ENCODE measurements at places on chromosomes 16 and 17.
A peak's percentile ranks its signal among the peaks of the same experiment; 100 is the strongest.

DNA sequence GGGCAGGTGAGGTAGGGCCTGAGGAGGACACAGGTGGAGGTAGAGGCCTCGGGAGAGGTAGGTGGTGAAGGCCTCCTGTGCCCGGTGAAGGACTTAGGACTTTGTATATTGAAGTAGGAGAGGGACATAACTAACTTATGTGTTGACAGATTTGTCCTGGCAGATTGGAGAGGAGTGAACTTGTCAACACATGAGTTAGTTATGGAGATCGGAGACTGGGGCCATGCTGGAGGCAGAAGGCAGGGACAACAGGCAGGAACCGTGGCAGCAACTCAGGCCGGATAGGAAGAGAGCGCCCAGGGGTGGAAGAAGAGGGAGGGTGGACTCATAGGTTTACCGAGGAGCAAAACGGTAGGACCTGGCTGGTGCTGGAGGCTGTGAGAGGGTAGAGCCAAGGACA, 18.4 kb downstream of the GLP2R start:
- DNase-seq, result no peak

DNA sequence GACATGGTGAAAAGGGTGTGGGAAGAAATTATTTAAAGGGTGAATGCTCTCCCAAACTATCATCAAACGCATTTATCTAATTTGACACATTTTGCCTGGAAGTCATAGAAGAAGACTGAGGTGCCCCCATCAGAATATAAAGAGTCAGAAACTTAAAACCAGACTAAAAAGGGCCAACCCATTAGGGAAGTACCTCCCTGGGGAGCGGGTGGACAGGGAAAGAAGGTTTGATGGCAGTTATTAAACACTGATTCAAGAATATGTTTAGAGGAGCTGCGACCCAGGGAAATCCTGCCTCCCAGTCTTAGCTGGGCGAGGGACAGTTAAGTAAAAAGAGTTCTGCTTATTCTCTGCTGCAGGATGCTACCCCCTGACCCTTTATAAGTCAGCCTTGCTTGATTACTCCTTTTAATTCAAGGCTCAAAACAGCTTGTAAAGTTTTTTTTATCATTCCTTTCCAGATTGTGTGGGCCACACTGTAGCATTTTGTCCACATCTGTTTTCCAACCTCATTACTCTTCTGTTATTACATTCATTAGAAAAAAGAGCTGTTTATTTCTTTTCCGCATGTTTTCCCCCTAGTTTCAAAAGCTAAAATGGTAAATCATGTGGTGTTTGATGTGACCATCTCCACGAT, 138.5 kb upstream of the TBX2 start:
- no peak for DNase-seq

DNA sequence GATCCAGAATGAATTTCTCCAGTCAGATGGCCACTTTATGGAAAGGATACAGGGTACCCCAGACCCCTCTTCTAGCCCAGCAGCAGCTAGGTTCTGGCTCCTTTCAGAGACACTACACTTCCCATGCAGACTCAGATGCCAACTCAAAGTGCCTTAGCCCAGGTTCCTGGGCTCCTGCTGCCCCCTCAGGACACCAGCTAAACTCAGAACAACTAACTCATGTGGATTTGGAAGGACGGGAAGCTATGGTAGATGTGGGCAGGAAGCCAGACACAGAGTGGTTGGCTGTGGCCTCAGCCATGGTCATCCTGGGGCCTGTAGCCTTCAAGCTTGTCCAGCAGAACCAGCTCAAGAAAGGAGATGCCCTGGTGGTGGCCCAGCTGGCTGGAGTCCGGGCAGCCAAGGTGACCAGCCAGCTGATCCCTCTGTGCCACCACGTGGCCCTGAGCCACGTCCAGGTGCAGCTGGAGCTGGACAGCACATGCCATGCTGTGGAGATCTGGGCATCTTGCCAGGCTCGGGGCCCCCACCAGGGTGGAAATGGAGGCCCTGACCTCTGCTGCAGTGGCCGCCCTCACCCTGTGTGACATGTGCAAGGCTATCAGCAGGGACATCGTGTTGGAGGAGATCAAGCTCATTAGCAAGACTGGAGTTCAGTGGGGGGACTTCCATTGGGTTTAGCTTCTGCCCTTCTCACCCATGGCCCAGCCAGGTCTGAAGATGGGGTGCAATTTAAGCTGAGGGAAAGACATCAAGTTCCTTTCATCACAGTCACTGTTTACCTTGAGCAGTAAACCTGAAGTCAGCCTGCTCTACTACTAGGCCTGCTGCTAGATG, 111.8 kb downstream of the N4BP1 start:
- DNase-seq, result no peak

DNA sequence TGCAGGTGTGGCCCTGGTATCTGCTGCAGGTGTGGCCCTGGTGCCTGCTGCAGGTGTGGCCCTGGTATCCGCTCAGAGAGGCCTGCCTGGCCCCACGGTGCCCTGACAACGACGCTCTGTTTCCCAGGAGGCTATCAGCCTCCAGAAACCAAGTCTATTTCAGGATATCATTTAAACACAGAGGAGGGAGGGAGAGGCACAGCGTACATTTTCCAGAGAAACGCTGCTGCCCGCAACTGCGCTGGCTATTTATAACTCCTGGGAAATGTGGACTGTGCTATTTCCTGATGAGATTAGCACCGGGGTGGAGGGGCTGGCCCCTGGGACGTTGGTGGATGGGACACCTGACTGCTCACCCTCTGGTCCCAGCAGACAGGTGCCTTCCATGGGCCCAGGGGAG, 22.5 kb downstream of the TIMM22 start:
- no peak for DNase-seq

GRCh38 chr17:68640242-68640989, 39.2 kb upstream of the FAM20A start:
- DNase-seq, result no peak

GRCh38 chr17:77404812-77405581, 264.2 kb downstream of the SEC14L1 start:
- DNase-seq, result peak; percentile 42

DNA sequence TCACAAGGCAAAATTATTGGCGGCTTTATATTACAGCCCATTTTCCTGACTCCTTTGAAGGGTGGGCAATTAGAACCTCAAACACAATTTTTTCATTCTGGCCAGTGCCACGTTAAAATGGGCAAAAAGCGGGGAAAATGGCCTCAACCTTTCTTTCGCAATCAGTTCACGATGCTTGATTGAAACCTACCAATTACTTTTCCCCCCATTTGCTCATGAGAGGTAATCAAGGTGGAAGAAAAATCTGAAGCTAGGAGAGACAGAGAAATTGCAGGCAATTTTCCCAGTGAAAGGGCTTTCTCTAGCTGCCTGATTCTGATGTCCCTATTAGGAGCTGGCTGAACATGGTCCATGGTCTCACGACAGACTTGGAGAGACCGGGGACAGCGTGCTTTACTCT, 215.1 kb downstream of the SLC39A11 start:
- DNase-seq, result no peak

- peak; percentile 40 for DNase-seq
These were observed 10.5 kb upstream of the ITGAD start for GRCh38 chr16:31382485-31383161.

DNA sequence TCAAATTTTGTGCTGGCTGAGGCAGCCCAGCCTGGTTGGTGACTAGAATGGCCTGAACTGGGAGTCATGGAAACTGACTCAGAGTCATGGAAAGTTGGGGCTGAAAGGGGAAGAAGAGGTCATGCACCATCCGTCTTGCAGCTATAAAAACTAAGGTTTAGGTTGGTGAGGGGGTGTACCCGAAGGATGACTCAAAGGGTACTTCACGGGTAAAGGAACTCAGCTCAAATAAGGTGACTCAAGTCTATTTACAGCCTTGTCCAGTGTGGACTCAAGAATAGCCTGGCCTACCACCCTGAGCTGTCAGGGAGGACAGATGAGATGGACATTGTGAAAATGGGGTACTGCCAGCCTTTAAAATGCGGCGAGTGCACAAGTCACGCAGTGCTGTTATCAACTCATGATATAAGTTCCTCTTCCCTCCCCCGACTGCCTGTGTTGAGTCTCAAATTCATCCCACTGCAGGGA, 18.6 kb downstream of the CD300LB start:
- no peak for DNase-seq

- no peak for DNase-seq
These were observed 43.7 kb downstream of the CMTM4 start for GRCh38 chr16:66652661-66653360.

- no peak for DNase-seq
These were observed 38.7 kb upstream of the DHX8 start for GRCh38 chr17:43445009-43445589.

GRCh38 chr17:45332989-45333701, 16.3 kb upstream of the MAP3K14 start:
- DNase-seq, result no peak

DNA sequence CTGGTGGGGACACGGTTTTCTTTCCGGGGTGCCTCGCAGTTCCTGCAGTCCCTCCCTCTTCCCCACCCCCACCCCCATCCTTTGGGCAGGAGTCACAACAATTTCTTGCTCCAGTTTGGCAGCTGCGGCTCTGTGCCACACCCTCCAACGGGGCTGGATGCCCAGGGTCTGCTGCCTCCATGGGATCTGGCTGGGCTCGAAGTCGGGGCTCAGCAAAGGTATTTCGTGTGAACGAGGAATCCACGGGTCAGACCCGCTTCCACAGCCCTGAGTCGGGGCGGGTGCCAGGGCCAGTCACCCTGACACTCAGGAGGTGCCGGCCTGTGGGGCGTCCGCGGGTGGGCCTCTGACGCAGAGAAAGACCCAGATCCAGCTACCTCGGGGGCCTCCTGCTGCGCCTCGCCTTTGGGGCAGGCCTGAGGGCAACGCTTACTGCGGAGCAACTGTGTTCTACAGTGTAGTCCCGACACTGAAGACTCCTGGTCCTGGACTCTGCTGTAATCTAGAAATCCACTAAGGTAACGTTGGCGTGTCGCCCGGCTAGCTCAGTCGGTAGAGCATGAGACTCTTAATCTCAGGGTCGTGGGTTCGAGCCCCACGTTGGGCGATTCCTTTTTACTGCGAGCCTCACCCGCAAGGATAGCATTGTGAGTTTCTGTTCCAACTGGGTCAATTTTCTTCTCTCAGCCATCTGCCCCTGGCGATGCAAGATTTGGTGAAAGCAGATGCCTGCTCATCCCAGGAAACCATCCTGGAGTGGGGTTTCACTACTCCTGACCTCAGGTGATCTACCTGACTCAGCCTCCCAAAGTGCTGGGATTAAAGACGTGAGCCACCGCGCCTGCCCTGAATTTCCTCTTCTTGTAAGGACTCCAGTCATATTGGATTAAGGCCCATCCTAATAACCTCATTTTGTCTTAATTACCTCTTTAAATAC, 12.6 kb upstream of the OR1F1 start:
- no peak for DNase-seq

- no peak for DNase-seq
These were observed 169.3 kb downstream of the RBFOX3 start for GRCh38 chr17:79441356-79442160.

DNA sequence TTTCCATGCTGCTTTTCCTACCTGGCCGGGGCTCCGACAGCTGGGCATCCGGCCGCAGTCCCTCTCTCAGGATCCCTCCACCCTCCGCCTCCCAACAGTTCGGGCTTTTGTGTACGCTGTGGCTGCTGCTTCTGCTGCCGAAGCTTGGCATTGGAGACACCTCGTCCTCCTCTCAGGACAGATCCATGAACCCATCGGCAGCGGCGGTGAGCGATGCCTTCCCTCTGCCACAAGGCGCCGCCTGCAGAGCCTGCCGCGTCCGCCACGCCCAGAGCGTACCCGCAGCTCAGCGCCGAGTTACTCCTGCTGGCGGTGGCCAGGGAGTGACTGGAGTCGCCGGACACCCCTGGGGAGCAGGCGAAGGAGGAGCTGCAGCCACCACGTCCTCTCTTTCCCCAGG, 2032.8 kb downstream of the TP53TG3F start:
- no peak for DNase-seq

DNA sequence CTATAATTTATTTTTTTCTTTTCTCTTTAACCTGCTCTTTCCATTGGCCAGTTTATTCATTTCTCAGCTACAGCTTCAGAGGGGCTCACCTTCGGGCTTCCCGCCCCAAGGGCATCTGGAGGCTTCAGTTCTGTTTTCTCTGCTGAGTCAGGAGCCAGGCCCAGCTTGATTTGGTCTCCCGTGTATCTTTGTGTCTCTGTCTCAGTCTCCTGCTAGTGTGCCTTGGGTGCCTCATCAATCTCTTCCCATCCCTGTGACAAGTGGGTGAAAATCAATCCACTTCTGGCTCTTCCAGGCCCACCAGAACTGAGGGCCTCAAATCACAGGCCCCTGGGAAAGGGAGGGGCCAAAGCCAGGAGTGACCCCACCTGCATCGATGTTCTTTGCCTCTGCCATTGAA, 72.1 kb downstream of the CCDC182 start:
- no peak for DNase-seq

DNA sequence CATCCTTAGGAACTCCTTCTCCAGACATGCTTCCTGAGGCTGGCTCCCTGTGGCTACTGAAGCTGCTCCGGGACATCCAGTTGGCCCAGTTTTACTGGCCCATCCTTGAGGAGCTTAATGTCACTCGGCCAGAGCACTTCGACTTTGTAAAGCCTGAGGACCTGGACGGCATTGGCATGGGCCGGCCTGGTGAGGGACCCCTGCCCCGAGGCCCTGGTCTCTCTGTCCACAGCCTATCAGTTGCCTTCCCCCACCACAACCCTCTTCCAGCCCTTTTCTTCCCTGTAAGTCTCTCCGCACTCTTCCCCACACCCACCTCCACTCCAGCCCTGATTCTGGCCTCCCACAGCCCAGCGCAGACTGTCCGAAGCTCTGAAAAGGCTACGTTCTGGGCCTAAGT, 2.0 kb downstream of the TNK1 start:
- DNase-seq, result no peak

DNA sequence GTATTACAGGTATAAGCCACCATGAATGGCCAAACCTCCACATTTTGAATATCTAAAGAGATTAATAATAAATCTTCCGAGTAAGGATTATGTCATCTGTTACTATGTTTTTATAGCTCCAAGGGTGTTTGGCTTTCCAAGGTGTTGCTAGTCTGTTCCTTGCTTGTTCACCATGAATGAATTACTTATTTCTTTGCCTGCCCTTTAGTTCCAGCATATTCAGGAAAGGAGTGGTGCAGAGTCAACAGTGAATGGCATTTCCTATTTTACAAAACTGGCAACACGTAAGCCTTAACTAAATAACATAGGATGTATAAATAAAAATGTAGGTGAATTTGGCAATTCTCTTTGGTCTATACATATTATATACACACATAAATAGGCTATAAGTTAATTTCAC, 70.3 kb downstream of the MYO1D start:
- no peak for DNase-seq

- DNase-seq, result no peak
These were observed 211.9 kb downstream of the KATNIP start for GRCh38 chr16:27761816-27762215.

GRCh38 chr17:59723607-59724006, 16.2 kb downstream of the VMP1 start:
- no peak for DNase-seq

GRCh38 chr17:80313160-80313829, 52.6 kb downstream of the RNF213 start:
- DNase-seq, result no peak

GRCh38 chr17:69725146-69725545, 310.6 kb downstream of the MAP2K6 start:
- no peak for DNase-seq

DNA sequence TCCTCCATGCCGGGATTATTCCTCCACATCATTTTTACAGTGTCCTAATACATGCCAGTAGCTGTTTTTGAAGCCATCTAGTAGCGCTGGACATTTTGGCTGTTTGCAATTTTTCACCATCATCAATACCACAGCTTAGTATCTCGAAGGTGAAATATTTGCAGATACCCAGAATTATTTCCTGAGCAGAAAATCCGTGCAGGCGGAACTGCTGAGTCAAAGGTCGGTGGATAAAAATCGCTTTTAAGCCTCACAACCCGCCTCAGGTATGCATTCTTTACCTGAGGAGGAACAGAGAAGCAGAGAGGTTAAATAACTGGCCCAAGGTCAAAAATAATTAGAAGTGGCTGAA, 584 bp upstream of the TNRC6A start:
- no peak for DNase-seq

GRCh38 chr17:1693339-1693738, 8.7 kb upstream of the PRPF8 start:
- DNase-seq, result no peak
